ENCODE measurements at places on chromosomes 16 and 17.

GRCh38 chr17:30333503-30334360 lies at the start of gene TMIGD1:
Gene TMIGD1 (minus strand): TSS chr17:30334057. CDS start chr17:30332133, 1,924 bp downstream.
- DNase-seq, result no peak

DNA sequence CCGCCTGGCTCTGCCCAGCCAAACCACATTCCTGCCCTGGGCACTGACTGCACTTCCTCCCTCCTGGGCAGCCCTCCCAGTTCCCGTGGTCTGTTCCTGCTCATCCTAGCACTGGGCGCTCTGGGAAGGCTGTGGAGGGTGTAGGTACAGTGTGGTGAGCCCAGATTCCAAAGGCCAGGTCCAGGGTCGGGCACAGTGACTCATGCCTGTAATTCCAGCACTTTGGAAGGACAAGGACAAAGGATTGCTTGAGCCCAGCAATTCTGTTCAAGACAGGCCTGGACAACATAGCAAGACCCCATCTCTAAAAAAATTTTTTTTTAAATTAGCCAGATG lies 30.6 kb downstream of the C16orf74 start:
- no peak for DNase-seq

GRCh38 chr17:56884483-56885311 lies 29.2 kb downstream of the TRIM25 start:
- no peak for DNase-seq

GRCh38 chr16:3056336-3057180 lies 8.9 kb upstream of the IL32 start:
- DNase-seq, result no peak

GRCh38 chr16:79672524-79672923 lies 72.0 kb upstream of the MAF start:
- DNase-seq, result no peak

GRCh38 chr17:43069368-43069898 lies 44.4 kb downstream of the RND2 start:
- DNase-seq, result no peak

GRCh38 chr16:15493466-15494180 lies 59.2 kb downstream of the BMERB1 start:
- peak; percentile 76 for DNase-seq

GRCh38 chr16:22887445-22887844 lies 73.5 kb downstream of the HS3ST2 start:
- DNase-seq, result no peak
